ENCODE measurements at places on chromosomes 7 and 10.

- DNase-seq, result no peak
Observed at GRCh38 chr7:6480323-6480660, 32.5 kb upstream of the DAGLB start.

DNA sequence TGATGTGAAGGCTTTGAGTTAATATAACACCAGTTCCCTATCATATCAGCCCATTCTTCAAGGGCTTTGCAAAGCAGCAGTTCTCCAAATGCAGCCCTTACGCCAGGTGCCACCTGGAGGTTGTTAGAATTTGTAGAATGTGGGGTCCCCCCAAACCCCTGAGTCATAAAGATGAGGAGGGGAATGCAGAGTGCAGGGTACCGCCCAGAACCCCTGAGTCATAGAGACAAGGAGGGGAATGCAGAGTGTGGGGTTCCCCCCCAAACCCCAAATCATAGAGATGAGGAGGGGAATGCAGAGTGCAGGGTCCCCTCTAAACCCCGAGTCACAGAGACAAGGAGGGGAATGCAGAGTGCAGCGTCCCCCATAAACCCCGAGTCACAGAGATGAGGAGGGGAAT is 605.8 kb downstream of the PTPRN2 start:
- no peak for DNase-seq

GRCh38 chr10:48724127-48724526 is 39.5 kb downstream of the WDFY4 start:
- no peak for DNase-seq

GRCh38 chr7:30843741-30844482 is 67.7 kb upstream of the AQP1 start:
- no peak for DNase-seq

- no peak for DNase-seq
Observed at GRCh38 chr7:137828456-137828855, 18.3 kb downstream of the DGKI start.

- DNase-seq, result no peak
Observed at GRCh38 chr10:52514481-52514880, 200.4 kb downstream of the DKK1 start.

DNA sequence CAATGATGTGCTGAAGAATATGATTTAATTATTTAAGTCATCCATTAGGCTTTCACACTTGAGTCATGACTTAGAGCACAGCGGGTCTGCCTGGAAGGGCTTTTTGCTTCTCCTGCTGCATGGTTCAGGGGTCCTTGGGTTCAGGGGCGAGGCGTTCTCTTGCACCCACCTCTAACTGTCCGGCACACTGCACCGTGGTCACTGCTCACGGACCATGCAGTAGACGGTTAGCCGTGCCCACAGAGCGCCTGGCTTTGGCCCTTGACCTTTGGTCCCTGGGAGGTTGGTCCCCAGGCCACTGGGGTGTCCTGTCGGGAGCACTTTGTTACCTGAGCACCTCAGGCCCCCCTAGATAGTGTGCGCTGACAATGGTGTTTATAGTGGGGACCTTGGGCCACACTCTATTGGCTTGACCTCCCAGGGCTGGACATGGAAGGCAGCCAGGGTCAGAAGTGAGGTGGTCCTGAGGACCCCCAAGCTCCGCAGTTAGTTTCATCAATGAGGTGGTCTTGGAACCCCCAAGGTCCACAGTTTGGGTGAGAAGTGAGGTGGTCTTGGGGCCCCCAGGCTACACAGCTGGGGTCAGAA is 110.6 kb downstream of the ACTR3B start:
- DNase-seq, result no peak

GRCh38 chr7:4214291-4215155 is 467.6 kb upstream of the FOXK1 start:
- no peak for DNase-seq

DNA sequence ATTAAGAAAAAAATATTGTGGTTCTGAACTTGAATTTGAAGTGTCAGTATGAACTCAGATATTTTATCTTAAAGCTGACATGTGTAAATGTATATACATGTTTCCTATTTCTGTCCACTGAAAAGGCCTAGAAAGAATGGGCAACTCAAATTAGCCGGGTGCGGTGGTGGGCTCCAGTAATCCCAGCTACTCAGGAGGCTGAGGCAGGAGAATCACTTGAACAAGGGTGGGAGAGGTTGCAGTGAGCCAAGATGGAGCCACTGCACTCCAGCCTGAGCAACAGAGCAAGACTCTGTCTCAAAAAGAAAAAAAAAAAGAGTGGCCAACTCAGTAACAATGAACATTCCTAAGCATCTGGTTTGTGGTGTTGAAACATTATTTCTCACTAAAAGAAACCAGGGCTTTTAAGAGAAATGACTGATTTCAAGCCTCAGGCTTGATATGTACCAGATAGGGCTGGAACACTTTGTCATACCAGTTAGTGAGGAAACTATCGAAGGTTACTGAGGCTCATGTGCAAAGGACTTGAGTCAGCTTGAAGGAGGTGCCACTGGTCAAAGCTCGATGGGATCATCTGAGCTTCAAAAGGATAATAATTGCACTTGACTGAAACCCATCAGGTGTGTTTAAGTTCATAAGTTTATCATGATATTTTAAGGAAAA is 40.5 kb downstream of the AOAH start:
- DNase-seq, result peak; percentile 32

- DNase-seq, result peak; percentile 14
Observed at GRCh38 chr10:76902949-76903348, 734.7 kb downstream of the KCNMA1 start.

GRCh38 chr10:77844713-77845445 is 81.7 kb downstream of the DLG5 start:
- peak; percentile 93 for DNase-seq

GRCh38 chr10:91980319-91980718 is 56.7 kb downstream of the BTAF1 start:
- no peak for DNase-seq

DNA sequence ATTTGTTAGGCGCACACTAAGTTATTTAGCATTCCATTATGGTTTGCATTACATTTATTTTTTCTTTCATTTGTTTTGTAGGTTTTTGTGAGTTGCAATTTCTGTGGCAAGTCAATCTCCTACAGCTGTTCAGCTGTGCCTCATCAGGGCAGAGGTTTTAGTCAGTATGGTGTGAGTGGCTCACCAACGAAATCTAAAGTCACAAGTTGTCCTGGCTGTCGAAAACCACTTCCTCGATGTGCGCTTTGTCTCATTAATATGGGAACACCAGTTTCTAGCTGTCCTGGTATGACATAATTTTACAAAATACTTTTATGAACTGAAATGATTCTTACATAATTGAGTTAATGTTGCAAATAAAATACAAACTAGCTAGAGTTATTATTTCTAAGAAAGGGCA is 29.5 kb downstream of the MIOS start:
- DNase-seq, result no peak

DNA sequence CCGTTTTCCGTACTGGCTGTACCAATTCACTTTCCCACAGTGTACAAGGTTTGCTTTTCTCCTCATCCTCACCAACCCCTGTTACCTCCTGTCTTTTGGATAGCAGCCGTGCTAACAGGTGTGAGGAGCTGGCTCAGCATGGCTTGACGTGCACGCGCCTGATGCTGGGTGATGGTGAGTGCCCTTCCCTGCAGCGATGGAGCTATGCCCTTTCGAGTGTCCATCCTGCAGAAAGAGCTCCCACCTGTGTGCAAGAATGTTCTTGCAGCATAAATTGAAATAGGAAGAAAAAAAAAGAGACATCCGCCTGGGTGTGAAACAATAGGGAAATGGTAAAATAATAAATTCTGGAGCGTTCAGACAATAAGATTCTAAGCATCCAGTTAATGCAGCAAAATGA is 9.5 kb upstream of the UBE3C start:
- no peak for DNase-seq

DNA sequence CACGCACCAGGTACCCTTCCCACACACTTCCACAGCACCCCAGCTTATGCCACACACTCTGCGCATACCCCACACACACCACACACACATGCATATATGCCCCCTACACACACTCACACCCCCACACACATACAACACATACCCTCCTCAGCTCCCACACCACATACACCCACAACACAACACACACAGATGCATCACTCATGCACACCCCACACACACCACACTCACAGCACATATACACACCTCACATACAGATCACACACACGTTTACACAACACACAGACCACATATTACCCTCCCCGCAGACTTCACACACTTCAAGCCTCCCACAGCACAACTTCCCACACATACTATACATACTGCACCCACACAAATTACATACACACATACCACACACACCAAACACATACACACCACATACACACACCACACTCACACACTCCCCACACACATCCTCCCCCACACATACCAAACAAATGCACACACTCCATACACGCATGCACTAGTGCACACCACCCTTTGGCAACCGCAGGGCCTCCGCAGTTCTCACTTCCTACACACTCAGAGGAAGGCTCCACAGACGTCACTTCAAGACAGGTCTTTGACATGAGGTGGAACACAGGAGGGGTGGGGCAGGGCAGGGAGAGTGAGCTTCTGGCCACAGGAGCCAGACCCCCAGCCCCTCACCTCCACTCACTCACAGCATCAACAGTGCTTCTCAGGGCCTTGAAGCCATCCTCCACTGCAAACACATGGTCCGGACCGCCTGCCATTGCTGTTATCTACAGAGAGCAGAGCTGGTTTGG is 18.5 kb upstream of the ANTXRL start:
- DNase-seq, result no peak

DNA sequence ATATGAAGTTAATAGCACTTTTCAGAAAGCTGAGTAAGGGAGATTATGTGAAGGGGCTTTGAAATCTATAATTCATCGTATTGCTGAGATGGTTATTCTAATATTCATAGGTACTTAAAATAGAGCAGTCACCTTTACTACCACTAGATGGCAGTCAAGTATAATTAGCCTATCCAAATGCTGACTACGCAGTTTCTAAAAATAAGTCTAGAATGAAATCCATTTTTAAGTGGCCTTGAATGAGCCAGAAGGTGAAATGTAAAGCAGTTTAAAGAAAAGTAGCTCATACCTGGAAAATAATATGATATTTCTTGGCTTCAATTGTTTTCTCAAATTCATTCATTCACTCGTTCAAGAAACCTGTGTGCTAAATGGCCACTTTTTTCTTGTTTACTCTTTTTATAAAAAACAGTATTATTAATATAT is 1277.1 kb downstream of the GATA3 start:
- peak; percentile 58 for DNase-seq

GRCh38 chr10:23096802-23097549 is 1.6 kb downstream of the MSRB2 start:
- peak; percentile 40 for DNase-seq

GRCh38 chr10:117746541-117747448 is 204.2 kb downstream of the EMX2 start:
- DNase-seq, result no peak

- DNase-seq, result no peak
Observed at GRCh38 chr7:5404421-5404826, 19.2 kb downstream of the TNRC18 start.

GRCh38 chr10:101687071-101687658 is 7.8 kb downstream of the FBXW4 start:
- DNase-seq, result no peak

GRCh38 chr7:128459394-128459878 is 3.8 kb downstream of the HILPDA start:
- peak; percentile 69 for DNase-seq

- DNase-seq, result peak; percentile 63
Observed at GRCh38 chr10:32940321-32941301, 17.4 kb downstream of the ITGB1 start.

- peak; percentile 49 for DNase-seq
Observed at GRCh38 chr10:118259288-118259906, 82.7 kb downstream of the FAM204A start.

- DNase-seq, result peak; percentile 62
Observed at GRCh38 chr7:12107841-12108254, 103.2 kb upstream of the TMEM106B start.

DNA sequence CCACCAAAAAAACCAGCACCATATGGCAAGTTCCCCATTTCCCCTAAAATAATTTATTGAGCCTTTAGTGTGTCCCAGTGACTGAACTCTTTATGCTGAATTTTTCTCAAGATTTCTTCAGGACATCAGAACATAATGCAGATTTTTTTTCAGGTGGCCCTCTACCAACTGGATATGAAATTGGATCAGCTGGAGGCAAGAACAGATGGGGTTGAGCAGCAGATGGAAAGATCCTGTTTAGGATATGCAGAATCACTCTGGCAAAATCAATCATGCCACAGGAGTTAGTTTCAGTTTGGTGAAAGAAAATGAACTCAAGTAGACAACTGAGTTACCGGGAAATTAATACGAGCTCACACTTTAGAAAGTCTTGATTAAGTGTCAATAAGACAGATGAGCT is 761.5 kb upstream of the C7orf33 start:
- no peak for DNase-seq

DNA sequence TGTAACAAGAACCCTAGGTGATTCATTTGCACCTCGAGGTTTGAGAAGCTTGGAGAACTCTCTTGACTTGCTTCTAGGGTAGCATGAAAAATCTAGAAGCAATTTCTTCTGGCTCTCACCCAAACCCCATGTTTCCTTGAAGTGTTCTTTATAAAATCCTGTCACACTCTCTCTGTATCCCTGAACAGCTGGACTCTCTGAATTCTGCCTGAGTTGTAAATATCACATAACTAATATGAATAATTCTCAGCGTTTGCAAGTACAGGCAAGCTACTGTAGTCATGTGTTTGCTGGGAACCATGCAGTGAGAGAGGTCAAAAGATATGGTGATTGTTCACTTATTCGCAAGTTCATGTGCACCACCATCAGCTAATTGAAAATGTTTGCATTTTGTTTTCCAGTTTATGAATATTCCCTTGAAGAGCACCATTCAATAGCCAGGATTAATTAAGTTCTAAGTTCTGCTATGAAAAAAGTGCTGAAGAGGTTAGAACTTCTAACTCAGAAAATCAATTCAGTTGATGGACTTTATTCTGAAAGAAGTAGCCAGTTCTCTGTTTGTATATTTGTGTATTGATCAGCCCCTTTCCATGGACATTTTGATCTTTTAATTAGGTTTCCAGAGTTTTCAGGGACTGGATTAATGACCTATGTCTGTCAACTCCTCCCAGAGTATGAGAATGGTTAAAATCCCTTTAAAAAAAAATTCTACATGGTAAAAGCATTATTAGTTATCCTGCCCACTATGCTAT is 243.0 kb downstream of the PLXDC2 start:
- no peak for DNase-seq

DNA sequence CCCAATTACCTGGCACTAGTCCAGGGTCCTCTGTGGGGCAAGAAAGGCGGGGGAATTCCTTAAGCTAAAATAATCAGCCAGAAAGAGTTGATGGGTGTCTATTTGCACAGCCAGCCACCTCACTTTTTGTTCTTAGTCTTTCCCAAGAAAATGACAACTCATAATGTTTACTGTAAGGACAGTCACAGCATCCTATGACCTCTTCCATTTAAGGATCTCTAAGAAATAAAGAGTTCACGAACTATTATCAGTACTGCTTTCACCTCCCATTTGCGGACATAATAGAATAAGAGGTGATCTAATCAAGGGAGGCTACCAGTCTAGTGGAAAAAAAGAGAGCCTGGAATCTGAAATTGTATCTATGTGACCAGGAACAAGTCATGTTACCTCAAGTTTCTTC is 72.4 kb upstream of the LRRC17 start:
- no peak for DNase-seq
